ENCODE measurements at places on chromosomes 5 and 9.

DNA sequence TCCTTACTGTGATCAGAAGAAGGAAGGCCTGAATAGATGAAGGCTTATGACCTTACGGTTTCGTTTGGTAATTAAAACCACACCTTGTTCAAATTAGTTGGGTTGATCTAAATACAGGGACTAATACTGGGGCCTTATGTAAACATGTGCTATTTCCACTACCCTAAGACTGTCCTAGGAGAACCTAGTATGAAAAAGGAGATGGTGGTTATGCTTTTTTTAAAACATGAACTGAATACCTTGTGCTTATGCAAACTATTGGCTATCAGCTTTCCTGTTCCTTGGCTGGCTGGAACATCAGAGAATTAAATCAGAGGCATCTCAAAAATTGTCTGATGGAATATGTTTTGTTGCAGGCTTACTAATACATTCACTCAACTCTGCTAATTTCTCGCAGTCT, 3.9 kb downstream of the MYOT start:
- DNase-seq, result no peak
- no peaks in the 10 kb centered on the region for H3K27me3 ChIP-seq
- H3K4me3 ChIP-seq, result no peak overlapping the region
- H3K36me3 ChIP-seq, result no peaks in the 10 kb centered on the region
- H3K4me1 ChIP-seq, result no peaks in the 10 kb centered on the region

- H3K4me1 ChIP-seq, result peaks cover 18% of the 10 kb centered on the region
- H3K36me3 ChIP-seq, result peaks cover 5% of the 10 kb centered on the region
- no peaks in the 10 kb centered on the region for H3K27me3 ChIP-seq
- no peak overlapping the region for H3K27ac ChIP-seq
Measured at GRCh38 chr9:123049589-123050222, 16.2 kb downstream of the GPR21 start.

DNA sequence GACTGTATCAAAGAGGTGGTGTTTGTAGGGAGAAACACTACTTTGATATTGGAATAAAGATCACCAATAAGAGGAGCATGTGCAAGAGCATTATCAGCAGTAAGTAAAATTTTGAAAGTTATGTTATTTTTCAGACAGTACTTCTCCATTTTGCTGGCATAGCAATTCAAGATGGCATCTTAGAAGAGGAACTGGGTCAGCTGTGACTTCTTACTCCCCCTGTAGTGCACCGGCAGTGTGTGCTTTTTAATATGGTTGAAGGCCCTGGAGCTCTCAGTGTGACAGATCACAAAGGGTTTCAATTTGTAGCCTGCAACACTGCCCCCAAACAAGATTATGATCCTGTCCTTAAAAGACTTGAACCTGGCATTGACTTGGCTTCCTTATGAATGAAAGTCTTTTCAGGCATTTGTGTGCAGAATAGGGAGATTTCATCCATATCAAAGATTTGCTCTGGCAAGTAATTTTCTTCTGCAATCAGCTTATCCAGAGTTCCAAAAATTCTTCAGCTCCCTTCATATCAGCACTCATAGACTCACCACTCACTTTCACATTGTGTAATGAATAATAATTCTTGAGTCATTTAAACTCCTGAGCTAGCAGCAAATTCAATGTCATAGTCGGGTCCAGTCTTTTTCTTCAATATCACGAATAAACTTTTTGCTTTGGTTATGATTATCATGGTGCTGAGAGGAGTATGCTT, 105.7 kb upstream of the MAMDC2 start:
- peaks cover 6% of the 10 kb centered on the region for H3K27me3 ChIP-seq
- no peaks in the 10 kb centered on the region for H3K4me1 ChIP-seq
- H3K27ac ChIP-seq, result no peak overlapping the region

GRCh38 chr9:31347082-31347617, 1037.3 kb upstream of the ACO1 start:
- H3K27ac ChIP-seq, result no peak overlapping the region
- peaks cover 39% of the 10 kb centered on the region for H3K27me3 ChIP-seq
- peaks cover 4% of the 10 kb centered on the region for H3K4me1 ChIP-seq
- no peak overlapping the region for H3K4me3 ChIP-seq

DNA sequence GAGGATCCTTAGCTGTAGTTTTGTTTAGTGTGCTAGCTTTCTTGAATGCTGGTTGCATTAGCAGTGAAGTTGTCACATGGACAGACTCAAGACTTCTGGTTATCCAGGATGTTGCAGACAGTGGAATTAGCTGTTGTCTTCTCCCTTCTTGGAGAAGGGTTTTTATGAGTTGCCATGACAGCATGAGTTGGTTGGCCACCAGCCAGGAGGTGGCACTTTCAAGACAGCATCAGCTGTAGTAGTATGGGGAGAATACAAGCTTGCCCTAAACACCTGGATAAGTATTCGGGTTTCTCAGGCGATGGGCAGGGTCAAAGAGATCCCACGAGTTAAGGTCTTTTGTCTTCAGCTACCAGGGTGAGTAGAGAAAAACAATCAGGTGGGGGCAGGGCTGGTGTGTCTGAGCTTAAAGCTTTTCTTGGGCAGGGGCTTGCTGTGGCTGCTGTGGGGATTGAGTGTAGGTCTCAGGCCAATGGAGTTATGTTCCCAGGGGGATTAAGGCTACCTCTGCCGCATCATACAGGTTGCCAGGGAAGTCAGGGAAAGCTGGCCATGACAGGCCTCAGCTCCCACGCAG, 7.7 kb upstream of the C5orf47 start:
- no peak for DNase-seq
- peaks cover 4% of the 10 kb centered on the region for H3K36me3 ChIP-seq
- no peak overlapping the region for H3K27ac ChIP-seq
- H3K4me1 ChIP-seq, result peaks cover 14% of the 10 kb centered on the region

DNA sequence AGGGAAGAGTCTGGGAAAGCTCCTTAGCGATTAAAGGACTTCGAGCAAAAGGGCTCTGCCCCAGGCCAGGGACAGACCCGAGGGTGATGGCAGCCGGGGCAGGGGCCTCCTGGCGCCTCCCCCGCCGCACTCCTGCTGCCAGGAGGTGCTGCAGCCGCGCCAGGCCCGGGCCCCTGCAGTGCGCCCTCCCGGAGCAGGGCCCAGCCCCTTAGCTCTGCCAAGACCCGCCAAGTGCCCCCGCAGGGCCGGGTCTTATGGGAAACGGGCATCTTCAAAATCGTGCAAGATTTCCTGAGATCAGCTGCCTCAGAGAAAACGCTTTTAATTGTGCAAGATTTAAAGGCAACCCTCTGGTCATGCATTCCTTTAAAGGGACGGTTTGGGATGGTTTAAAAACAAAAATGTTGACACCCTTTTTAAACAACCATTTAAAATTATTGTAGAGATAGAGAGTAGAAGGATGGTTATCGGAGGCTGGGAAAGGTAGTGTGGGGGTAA, 52.4 kb downstream of the CDC14B start:
- DNase-seq, result no peak
- peak overlapping the region; percentile 79 for H3K4me3 ChIP-seq
- H3K27ac ChIP-seq, result peak overlapping the region; percentile 36
- peaks cover 8% of the 10 kb centered on the region for H3K36me3 ChIP-seq

- peaks cover 40% of the 10 kb centered on the region for H3K4me1 ChIP-seq
- no peak for DNase-seq
- H3K36me3 ChIP-seq, result no peaks in the 10 kb centered on the region
Measured at GRCh38 chr9:99820685-99821395, 845 bp upstream of the NR4A3 start.

DNA sequence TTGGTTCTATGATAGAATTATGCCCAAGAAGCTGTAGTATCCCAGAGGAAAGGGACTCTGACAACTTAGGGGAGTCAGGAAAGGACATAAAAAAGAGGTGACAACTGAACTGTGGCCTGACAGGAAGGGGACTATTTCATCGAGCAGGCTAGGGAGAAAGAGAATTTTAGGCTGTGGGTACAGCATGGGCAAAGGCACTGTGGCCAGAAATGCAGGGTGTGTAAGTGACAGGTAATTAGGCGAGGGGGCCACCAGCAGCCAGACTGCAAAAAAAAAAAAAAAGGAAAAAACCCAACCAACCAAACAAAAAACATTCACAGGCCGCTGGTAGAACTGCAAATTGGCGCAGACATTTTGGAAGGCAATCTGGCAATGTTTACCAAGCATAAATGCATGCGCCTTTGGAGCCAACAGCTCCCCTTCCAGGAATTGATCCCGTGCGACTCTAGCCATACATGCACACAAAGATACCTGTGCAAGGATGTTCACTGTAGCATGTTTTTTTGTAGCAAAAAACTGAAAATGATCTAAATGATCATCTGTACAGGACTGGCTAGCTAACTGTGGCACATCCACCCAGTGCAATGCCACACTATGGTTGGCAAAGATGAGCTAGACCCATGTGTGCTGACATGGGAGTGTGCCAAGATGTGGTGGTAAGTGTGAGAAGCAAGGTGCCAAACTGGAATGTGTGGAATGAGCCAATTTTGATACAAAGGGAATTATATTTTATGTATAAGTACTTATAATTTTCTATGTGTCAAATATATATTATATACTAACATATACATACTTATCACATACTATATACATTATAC, 1.1 kb downstream of the EIF4E1B start:
- H3K4me1 ChIP-seq, result peaks cover 45% of the 10 kb centered on the region
- no peaks in the 10 kb centered on the region for H3K36me3 ChIP-seq
- H3K27ac ChIP-seq, result no peak overlapping the region

GRCh38 chr5:63141591-63141990, 563.0 kb downstream of the LRRC70 start:
- no peaks in the 10 kb centered on the region for H3K27me3 ChIP-seq
- H3K27ac ChIP-seq, result no peak overlapping the region
- H3K4me1 ChIP-seq, result no peaks in the 10 kb centered on the region

DNA sequence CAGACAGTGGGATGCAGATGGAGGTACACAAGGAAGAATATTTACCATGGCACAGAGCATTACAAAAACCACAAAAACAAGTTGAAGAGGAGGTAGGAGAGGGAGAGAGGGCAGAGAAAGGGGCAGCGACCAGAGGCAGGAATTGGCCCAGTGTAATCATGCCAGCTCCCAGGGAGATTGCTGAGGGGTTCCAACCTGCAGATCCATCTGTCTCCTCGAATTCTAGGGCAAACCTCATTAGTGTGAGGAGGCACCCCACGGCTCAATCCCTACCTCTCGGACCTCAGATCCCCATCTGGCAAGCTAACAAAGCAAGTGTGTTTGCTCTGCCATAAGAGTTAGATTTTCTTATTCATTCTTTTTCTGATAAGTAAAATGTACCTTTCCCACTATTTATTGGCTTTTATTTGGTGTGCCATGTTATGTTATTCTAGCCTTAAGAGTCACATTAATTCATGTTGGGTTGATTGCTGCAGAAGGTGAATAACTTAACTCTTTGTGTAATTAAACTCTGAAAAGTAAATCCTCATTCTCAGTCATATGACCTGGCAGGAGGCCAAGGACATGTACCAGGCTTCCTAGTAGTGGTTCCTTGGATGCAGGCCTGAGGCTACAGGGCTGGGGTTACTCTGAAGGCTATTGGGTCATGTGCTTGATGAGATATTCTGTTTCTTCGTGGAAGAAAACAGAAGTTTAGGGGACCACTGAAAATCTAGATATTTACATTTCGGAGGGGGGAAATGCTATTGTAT, 315.2 kb upstream of the ATP10B start:
- H3K4me3 ChIP-seq, result no peak overlapping the region
- no peaks in the 10 kb centered on the region for H3K4me1 ChIP-seq
- H3K27ac ChIP-seq, result no peak overlapping the region
- H3K27me3 ChIP-seq, result no peaks in the 10 kb centered on the region
- no peak for DNase-seq
- no peaks in the 10 kb centered on the region for H3K36me3 ChIP-seq
